ENCODE measurements at places on chromosomes 11 and 22.

DNA sequence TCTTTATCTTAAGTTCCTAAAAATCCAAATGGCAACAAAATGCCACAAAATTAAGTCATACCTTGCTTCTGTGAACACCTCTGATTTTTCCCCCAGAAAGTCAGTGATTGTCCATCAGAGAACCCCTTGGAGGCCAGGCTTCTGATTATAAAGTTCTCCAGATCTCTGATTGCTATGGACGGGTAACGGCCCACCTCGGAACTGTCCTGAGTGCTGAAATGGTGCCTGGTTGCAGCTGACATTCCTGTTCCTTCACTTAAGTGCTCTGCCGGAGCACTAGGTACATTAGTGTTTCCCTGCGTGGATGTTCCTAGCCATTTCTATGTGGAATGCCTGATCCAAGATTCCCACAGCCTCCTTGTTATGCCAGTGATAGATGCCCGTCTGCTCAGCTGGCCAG, 85.0 kb downstream of the CHST1 start:
- no peak for DNase-seq

DNA sequence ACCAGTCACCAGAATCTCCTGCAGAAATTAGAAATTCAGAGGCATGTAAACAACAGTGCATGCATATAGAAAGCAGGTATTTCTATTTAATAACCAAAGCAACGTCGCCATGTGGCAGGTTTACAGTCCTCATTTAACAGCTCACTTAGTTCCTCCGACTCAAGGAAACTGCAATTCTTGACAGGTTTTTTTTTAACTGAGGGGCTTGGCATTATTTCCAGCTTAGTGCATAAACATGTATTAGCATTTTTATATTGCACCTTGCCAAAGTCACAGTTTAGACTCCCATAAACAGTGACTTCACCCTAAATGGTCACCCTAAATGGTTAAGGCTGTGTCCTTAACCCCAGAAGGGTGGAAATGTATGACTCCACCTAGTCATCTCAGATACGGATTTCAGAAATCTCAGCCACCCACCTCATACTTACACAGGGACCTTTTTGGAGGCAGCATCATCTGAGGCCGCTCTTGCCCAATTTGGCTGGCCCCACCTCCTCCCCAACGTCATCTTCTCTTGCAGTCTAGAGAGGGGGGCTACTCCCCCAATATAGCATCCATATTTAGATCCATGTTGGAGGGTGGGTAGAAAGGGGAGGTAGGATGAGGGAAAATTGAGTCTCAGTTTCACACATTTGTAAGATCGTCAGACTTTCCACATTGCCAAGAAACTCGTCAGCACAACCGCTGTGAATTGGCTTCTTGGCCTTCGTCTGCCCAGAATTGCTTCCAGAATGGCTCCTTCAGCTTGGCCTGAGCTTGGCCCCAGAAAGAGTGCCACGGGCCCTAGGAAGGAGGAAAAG, 31.8 kb upstream of the SLC35C1 start:
- no peak for DNase-seq

- DNase-seq: no peak
Observed at GRCh38 chr11:55357560-55358184, 10.1 kb upstream of the OR4A15 start.

GRCh38 chr22:48093981-48094380, 1331.5 kb downstream of the TBC1D22A start:
- no peak for DNase-seq

DNA sequence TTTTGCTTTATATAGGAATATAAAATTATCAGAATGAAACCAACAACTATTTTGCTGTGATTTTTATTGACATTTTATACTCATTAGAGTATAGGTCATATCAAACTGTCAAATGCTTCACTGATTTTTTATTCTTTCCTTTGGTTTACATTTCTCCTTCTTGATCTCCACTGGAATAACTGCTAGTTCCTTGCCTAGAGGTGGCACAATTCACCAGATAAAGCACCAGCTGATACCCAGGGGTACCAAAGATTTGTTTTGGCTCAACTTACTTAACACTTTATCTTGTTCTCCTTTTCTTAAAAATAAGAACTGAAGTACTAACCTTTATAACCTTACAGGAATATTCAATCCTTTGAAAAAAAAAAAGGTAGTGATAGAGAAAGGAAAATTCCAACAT, 725.1 kb upstream of the CHORDC1 start:
- DNase-seq: no peak

- DNase-seq: no peak
Observed at GRCh38 chr22:30386608-30386959, 627 bp downstream of the RNF215 start.

DNA sequence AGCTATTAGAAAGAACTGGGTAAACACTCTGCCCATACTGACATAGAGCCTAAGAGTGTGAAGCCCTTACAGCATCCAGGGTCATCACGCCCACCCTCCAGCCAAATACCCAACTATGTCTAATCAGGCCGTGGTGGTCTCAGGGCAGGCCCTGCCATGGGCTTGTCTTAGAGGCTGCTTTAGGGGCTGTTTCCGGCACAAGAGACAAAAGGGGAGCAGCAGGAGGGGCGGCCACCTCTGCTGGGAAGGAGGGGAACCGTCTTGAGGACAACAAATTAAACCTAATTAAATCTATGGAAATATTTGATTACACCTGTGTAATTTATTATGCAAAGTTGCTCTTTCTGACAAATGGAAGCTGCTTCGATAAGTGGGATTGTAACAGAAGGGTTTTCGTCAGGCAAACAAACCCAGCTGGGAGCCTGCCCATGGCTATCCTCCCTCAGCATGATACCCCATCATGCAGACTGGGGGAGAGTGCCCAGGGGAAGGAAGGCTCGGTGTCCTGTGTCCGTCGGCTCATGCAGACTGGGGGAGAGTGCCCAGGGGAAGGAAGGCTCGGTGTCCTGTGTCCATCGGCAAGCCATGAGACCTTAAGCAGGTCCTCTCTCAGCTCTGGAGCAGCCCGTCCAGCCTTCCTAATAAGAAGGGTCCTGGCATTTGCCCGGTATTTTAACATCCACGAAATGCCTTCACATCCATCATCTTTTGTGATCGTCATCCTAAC, 163.6 kb upstream of the B3GAT1 start:
- no peak for DNase-seq

- no peak for DNase-seq
Observed at GRCh38 chr11:126945319-126945718, 55.3 kb downstream of the KIRREL3 start.

GRCh38 chr11:46718155-46719019, 626 bp upstream of the F2 start:
- DNase-seq: no peak

DNA sequence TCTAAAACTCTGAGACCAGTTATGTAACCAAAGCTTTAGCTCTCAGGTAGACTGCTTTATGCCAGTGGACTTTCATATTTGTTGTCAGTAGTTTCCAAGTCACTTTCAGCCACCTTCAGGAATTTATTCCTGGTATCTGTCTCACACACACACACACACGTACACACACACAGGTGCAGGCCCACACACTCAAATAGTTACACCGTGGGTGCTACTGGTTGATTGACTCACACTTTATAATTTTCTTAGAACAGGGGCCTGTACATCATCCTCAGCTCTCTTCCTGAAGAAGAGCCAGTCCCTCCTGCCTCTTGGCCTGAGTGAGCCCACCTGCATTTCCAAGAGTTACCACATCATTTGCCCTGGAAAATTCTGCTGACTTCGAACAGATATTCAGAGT, 555.2 kb downstream of the SOX6 start:
- DNase-seq: no peak

DNA sequence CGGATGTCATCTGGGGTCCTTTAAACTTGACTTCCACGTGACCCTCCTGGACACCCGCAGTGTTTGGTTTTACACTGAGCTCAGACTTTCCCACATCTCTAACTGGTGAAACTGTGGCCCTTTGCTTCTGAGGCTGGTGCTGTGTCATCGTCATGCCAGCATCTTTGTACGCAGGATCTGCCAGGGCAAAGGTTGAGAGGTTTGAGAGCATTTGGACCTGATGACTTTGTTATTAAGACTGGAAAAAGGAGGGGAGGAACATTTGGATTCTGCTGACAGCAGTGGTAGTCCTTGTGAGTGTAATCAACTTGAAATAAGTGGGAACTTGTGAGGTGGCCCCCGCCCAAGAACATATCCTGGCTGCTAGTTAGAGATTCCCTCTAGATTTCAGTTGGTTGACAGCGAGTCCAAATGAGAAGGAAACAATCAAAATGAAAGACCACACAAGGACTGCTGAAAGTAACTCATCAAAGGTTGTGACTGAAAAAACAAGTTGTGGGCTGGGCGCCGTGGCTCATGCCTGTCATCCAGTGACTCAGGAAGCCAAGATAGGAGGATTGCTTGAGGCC, 102.5 kb downstream of the KIAA1671 start:
- no peak for DNase-seq

DNA sequence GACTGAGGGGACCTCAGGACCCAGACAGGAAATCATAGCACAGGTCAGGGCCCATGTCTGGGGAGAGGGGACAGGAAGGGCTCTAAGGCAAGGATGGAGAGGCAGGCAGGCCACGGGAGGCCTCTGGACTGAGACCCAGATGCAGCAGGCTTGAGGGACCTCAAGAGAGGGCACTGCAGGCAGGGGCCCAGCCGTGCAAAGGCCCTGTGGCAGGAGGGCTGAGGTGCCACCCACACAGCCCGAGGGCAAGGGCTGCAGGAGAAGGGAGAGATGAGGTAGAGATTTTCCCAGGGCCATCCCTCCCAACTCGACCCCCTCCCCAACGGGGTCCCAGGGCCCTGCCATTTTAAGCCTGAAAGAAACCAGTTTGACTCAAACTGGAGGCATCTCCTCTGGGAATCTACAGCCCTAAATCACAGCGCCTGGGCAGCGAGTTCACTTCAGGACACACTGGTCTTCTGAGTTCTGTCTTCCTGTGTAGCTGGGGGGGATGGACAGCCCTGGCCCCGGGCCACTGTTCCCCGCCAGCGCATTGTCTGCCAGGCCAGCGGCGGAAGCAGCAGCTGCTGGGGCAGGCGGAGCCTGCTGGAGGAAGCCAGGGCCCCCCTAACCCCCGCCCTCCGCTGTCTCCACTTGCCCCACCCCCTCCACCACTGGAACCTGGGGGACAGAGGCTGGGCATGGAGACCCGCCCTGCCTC, 20.3 kb upstream of the WNT7B start:
- DNase-seq: peak; percentile 27

DNA sequence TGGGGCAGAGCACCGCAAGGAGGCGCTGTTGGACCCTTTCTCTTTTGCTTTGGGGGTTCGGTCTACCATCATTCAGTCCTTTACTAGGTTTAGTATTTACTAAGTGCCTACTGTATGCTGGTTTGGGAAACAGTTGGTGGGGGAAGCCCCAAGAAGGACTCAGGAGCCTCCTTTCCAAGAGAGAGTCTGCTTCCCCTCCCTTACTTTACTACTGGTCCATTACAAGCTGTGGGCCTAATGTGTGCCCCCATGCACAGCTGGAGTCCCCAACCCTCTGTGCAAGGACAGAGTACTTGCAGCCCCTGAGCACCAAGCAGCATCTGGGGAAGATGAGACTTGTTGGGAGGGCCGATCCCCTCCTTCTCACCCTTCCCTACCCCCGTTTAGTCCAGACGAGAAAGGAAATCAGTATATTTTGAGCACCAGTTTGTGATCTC, 876 bp upstream of the UBE2L6 start:
- DNase-seq: peak; percentile 16

GRCh38 chr11:36312611-36313472, 16.8 kb downstream of the PRR5L start:
- no peak for DNase-seq

DNA sequence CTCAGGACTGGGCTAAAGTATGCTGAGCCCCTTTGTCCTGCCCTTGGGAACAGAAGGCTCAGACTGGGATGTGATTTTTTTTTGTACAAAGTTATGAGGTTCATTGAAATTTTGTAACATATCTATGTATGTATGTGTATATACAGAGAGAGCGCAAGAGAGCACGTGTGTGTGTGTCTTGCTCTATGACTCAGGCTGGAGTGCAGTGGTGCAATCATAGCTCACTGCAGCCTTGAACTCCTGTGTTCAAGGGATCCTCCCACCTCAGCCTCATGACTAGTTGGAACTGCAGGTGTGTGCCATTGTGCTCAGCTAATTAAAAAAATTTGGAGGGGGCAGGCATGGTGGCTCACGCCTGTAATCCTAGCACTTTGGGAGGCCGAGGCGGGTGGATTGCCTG, 5.7 kb downstream of the TMEM25 start:
- DNase-seq: no peak

Data from NCI-H1417 treated with DMSO at 0.1 percent for 48 hours (cell line).